IMR-90 (cell line): ENCODE measurements at places on chromosomes 5 and 9.
A peak's percentile ranks its signal among the peaks of the same experiment; 100 is the strongest.

DNA sequence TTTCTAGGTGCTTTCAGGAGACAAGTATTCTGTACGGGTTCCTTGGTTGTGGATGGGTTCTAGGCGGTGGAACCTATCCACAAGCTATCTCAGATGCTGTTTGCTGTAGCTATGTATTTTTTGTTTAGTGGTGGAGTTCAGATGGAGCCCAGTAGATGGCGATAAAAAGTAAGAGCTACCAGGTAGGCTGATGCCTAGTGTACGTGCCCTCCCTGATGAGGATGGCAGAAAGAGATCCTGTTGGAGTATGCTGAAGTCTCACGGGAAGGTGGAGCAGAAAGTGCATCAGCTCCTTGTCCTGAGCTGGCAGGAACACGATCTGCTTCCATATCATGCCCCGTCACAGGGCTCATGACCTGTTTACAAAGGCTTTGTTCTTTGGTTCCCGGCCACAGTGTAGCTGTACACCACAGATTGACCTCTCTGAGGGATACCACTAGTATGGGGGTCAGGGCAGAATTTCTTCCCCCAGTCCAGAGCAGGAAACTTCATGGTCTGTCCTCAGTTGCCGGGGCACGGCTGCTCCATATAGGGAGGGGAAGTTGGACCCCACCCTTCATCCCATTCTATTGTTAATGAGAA lies 12.6 kb upstream of the UGT3A2 start:
- peak; percentile 44 for DNase-seq

- DNase-seq = no peak
These were observed 125.1 kb upstream of the OSMR start for GRCh38 chr5:38720554-38721361.

GRCh38 chr9:88533951-88534455 lies 975 bp upstream of the NXNL2 start:
- DNase-seq = peak; percentile 57

DNA sequence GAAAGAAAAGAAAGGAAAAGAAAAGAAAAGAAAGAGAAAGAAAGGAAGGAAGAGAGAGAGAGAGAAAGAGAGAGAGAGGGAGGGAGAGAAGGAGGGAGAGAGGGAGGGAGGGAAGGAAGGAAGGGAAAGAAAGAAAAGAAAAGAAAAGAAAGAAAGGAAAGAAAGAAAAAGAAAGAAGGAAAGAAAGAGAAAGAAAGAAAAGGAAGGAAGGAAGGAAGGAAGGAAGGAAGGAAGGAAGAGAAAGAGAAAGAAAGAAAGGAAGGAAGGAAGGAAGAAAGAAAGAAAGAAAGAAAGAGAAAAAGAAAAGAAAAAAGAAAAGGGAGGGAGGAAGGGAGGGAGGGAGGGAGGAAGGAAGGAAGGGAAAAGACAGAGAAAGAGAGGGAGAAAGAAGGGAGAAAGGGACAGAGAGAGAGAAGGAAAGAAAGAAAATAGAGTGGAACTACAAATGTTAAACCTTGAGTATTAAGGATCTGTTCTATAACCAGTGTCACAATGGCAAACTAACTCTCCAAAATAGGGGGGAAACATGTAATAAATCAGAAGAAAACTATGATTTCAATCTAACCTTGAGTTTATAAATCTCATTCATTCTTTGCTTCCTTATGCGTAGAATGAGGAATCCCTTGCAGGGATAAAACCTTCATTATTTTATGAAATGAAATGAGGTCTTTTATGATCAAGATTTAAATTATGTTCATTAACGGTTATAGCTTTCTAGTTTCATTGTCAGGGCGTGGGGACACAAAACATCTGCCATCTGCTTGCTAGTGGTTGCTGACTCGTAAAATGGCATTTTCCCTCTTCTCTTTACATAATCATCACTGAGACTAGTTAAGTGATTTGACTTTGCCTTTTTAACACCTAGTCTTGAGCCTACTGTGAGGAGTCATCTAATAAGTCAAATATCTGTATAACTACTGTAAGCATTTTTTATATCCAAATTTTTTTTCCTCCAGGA lies 40.7 kb upstream of the RAD23B start:
- DNase-seq = peak; percentile 51

DNA sequence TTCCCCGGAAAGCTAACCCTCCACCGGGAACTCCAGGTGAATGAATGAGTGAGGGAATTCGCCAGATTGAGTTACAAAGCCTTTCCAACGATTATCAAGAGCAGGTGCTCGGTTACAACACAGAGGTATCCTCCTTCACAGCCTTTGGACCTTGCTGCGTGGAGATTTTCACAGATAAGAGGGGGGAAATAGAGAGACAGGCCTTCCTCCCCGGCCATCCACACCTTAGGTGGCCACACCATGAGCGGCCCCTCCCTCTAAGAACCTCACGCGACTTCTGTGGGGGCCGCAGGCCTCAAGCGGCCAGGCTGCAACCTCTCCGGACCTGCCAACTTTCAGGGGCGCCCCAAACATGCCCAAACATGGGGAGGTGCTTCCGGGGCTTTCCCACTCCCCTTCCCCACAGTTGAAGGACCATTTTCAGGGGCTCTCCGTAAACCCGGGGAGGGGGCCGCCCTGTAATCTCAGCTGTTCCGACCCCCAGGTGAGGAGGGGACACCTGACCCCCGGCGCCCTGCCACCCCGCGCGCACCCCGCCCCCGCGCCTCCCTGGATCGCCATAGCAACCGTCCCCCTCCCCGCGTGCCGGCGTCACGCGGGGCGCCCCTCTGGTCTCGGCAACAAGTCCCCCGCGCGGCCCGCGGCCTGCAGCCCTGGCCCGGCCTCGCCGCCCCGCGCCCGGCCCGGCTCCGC lies 603 bp downstream of the DENND1A start:
- DNase-seq = no peak

GRCh38 chr9:34381323-34381722 lies 4.6 kb upstream of the MYORG start:
- DNase-seq = no peak

GRCh38 chr5:140339636-140340035 lies 6.8 kb downstream of the HBEGF start:
- DNase-seq = no peak

- DNase-seq = no peak
These were observed 129.0 kb downstream of the PAPPA start for GRCh38 chr9:116282597-116282996.

GRCh38 chr9:121267689-121268597 lies at the start of gene GSN:
GSN (plus strand) TSS chr9:121268162; CDS start chr9:121301972, 33,810 bp downstream.
- peak; percentile 50 for DNase-seq

DNA sequence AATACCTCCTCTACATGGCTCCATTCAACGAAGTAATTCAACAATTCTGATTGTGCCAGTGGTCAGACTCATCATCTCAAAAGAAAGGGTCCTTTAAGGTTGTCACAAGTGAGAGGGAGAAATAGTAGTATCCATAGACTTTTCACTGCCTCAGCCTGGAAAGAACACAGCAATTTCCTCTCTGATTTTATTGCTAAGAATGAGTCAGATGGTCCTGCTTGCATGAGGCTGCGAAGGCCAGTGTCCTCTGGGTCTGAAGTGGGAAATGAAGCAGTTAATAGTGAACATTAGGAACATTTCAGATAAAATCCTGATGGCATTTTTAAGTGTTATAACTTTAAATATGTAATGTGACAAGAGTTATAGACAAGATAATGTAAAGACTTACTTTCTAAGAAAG lies 979.0 kb downstream of the EFNA5 start:
- DNase-seq = no peak

DNA sequence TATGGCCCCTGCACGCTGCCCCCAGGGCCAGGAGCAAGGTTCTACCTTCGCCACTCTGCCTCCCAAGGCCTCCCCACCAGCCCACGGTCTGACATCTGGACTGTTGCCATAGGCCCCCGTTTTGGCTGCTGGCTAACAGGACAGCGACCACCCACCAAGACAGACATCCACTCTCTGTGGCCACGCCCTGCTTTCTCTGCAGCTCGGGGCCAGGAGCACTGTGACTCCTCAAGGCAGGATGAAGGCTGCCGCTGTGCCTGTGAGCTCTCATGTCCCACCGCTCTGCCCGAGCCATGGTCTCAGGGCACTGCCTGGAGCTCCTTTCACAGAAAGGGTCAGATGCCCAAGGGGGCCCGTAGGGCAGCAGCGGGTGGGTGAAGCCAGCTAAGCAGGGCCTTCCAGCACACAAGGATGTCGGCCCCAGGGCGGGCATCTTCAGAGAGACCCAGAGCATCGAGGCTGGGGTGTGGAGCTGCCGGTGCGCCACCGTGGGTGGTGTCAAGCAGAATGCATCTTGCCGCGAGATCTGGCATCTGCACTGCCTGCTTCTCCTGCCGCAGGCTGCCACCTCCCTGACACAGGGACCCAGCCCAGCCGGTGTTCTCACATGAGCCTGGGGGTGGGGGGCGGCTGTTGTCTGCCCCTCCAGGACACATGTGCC lies 92.2 kb upstream of the ADAMTS2 start:
- DNase-seq = no peak

- DNase-seq = no peak
These were observed 36.2 kb downstream of the SLC36A1 start for GRCh38 chr5:151483647-151484046.

GRCh38 chr9:133701981-133702797 lies 36.0 kb downstream of the SARDH start:
- DNase-seq = peak; percentile 15

DNA sequence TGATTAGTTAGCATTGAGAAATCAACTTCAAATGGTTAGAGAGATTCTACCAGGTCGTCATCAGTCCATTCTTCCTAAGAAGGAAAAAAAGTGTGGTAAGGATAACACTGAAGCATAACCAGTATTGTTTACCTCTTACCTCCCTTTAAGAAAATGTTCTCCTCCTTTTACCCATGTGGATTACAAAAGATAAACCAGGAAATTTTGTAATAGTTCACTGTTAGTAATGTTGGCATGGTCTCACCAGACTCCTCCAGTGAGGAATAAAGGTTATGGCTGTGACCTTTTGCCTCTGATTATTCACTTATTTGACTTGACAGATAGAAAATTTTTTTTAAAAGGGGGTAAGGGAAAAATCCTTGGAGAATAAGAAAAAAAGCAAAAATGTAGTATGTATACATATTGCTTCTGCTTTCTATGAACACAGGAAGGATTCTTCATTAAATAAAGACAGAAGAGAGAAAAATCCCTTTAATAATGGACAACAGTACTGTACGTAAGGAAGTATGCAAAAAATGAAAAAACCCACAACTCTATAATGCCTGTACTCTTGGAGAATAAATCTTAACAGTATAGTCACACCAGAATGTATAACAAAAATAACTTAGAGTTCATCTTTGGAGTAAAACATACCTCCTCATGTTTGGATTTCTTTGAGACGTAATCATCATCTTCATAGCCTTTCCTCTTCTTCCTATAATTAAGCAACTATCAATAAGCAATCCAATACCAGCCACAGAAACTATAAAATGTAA lies 18.1 kb downstream of the CCNH start:
- DNase-seq = peak; percentile 83

DNA sequence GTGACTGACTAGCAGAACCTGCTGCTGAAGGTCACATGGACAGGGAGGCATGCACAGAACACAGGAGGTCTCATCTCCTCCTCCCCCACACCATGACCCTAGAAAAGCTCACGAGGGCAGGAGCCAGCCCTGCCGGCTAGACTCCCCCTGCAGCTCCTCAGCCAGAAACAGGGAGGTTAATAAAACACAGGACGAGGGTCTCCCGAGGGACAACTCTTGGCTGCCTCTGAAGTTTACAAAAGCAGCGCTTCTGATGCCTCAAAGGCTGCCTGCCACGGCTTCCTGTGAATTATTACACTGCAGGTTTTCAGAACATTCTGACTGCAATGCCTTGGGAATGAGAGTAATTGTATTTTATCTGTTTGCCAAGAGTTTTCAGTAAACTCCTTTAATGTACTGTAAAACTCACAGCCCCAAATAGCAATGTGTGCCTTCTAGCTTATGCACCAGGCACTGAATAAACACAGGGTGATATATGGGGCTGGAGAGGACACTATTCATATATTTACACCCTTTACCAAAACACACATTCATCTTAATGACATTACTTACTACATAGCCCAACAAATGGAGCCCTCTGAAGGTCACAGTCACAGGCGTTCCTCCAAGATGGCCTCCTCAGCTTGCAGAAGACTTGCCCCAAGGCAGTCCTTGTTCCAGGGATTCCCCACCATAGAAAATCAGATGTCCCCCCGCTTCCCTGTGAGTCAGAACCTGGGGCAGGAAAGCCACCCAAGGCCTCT lies 83.7 kb downstream of the C5orf15 start:
- no peak for DNase-seq

- no peak for DNase-seq
These were observed 2378.4 kb upstream of the WWC1 start for GRCh38 chr5:165913059-165913458.

DNA sequence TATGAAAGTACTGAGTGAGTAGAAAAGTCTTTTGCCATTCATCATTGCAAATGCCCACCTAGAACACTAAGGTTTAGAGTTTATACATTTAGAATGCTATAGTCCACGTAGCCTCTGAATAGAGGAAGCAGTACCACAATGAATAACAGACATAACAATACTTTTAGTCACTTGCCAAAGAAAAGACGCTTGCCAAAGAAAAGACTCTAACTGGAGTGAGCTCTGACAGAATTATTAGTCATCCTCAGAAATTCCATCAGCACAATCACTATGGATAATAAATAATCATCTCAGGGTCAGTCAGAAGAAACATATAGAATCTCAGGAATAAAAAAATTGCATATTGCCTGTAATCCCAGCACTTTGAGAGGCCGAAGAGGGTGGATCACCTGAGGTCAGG lies 168.5 kb upstream of the TARS1 start:
- peak; percentile 94 for DNase-seq

GRCh38 chr5:151001436-151001835 lies 19.0 kb upstream of the GPX3 start:
- no peak for DNase-seq

GRCh38 chr5:68007451-68007850 lies 208.1 kb upstream of the PIK3R1 start:
- peak; percentile 78 for DNase-seq

DNA sequence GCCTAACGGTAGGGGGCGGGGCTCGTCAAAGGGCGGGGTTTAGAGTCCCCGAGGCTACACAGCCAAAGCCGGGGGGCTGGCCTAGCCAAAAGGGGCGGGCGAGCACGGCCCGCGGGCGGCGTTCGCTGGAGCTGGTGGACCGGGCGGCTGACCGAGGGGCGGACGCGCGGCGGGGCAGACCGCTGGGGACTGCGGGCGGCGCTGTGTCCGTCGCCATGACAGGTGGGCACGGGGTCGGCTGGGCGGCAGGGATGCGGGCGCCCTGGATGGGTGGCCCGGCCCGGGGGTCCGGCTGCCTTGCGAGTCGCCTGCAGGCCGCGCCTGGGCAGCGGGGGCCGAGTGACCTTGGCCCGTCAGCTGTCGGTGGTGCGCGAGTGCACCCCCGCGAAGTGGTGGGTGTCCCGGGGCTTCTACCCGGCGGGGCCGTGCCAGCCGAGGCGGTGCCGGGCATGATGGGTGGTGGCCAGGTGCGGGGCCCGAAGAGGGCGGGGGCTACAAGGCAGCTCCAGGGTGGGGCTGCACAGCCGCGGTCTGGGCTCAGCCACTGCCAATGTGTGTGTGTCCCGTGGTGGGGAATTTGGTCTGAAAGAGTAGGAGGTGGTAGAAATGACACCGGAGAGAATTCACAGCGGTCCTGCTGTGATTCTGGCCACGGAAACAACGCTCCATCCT lies at the start of gene CARD19:
TSS of gene CARD19 (plus strand) at position 87 of the 672 bp plus-strand sequence. CDS start at position 216, 129 bp downstream.
- peak; percentile 12 for DNase-seq

GRCh38 chr5:99088309-99088708 lies 159.5 kb upstream of the CHD1 start:
- peak; percentile 5 for DNase-seq
